Motor neuron (in vitro differentiated cells): ENCODE measurements at places on chromosomes 13 and 19. TPM values are rescaled to one million over a fixed set of nuclear protein-coding genes. Genes with fewer than 3 reads are reported as not detected.
A peak's percentile ranks its signal among the peaks of the same experiment; 100 is the strongest.

GRCh38 chr13:108409730-108410129 is 140.2 kb downstream of the TNFSF13B start:
- ATAC-seq, result no peak

- ATAC-seq, result no peak
Observed at GRCh38 chr13:32086791-32087441, 55.3 kb downstream of the FRY start.

DNA sequence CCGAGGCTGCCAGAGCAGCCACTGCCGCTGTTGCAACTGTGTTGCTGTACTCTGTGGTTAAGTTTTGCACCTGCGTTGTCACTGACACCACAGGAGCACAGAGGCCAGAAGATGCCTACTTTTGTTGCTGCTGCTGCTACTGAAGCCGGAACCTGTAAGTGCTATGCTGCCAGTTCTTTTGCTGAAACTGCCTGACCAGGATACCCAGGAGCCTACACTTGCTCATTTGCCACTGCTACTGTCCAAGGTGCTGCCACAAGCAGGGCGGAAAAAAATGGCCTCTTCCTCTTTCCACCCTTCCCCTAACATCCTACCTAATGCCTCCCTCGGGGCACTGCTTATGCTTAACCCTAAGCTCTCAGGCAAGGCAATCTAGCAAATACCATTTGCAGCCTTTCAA is 29.0 kb upstream of the NBEA start:
- ATAC-seq, result peak; percentile 19

The PRPF31 gene
- 65.3 and 66.1 TPM in 2 replicates for total RNA-seq

DNA sequence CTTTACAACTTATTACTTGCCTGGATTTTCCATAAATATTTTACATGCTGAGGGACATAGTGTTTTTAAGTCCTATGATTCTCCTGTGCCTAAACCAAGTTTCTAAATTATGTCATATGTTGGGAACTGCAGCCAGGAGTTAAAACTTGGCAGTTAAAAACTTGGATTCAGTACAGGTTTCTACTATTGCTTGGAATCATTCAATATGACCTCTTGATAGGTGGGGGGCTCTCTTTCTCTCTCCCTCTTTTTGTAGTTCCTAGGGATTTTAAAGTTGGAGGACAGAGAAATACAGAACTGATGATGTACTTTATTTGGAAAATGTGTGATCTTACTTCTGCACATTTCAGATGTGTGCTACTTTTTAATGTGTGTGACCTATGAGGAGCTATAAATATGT is 4.7 kb downstream of the CSNK1A1L start:
- no peak for ATAC-seq

DNA sequence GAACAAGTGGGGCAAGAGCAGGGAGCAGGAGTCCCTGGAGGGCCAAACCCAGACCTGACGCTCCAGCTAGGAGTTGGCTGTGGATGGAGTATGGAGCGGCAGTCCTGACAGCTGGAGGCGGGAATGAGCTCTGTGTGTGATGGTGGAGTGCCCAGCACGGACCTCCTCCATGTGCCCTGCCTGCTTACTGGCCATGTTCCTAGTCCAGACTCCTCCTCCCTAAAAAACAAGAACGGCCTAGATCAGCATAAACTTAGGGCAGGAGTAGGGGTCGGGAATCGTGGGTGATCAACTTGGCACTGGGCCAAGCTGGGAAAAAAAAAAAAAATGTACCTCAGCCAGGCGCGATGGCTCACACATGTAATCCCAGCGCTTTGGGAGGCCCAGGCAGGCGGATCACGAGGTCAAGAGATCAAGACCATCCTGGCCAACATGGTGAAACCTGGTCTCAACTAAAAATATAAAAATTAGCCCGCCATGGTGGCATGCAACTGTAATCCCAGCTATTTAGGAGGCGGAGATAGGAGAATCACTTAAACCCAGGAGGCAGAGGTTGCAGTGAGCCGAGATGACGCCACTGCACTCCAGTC is 29.5 kb downstream of the LTBP4 start:
- no peak for ATAC-seq

- ATAC-seq, result no peak
Observed at GRCh38 chr19:45151821-45152503, 8.8 kb downstream of the NKPD1 start.

GRCh38 chr13:26051657-26052311 is at the start of gene SHISA2:
TSS of gene SHISA2 (minus strand) at chr13:26052016. CDS start at chr13:26050975, 1,041 bp downstream.
- ATAC-seq, result peak; percentile 78

DNA sequence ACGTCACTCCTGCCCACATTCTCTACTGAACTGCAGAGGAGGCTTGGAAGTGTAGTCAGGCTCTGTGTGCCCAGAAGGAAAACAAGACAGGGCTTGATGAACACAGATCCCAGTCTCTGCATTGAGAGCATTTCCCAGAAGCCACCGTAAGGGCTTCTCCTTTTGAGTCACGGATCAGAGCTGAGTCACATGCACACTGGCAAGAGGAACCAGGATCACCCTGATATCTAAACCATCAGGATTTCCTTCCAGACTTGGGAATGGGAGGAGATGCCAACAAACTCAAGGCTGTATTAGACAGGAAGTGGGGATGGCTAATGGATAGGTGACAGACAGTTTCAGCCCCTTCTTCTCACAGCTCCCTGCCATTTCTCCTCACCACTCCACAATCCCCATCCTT is 17.7 kb upstream of the FBXO17 start:
- peak; percentile 14 for ATAC-seq

The ETFB gene
- 110 and 114 TPM in 2 replicates for total RNA-seq
